ENCODE measurements at places on chromosomes 6 and 20.

DNA sequence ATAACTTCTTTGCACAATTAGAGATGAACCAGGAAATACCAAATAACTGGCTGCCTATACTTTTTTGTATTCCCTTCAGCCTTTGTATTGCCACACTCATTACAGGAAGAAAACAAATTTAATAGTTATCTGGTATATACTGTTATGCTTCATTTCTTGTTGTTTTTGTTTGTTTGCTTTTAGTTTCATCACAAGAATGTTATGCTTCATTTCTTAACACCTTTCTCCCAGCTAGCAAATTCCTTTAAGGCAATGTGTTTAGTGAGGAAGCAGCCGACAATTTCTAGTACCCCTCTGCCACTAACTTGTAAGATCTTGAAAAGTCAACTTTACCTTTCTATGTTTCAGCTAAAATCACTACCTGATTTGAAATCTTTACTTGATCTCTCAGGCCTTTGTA is 1.4 kb downstream of the NCOA6 start:
- no peak for DNase-seq

DNA sequence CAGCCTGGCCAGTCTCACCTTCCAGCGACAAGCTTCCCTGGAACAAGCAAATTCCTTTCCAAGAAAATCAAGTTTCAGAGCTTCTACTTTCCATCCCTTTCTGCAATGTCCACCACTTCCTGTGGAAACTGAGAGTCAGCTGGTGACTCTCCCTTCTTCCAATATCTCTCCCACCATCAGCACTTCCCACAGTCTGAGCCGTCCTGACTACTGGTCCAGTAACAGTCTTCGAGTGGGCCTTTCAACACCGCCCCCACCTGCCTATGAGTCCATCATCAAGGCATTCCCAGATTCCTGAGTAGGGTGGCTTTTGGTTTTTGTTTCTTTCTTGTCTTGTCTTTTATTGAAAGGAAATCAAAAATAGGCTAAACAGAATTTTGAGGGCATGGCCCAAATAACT is 24.3 kb downstream of the MYCT1 start:
- no peak for DNase-seq

DNA sequence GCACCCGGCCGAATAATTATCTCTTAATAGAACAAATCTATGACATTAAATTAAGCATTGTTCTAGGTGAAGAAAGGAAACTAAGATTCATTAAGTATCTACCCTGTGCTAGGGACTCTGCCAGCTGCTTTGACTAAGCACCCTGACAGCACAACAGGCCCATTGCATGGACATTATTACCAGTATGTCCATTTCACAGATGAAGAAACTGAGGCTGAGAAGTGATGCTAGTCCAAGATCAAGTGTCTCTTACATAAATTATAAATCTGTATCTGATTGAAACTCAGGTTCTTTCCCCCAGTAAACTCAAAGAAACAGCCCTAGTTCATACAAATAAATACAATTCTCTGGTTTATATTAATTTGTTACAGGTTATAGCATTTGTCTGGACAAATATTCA is 31.3 kb downstream of the SLC22A23 start:
- no peak for DNase-seq

DNA sequence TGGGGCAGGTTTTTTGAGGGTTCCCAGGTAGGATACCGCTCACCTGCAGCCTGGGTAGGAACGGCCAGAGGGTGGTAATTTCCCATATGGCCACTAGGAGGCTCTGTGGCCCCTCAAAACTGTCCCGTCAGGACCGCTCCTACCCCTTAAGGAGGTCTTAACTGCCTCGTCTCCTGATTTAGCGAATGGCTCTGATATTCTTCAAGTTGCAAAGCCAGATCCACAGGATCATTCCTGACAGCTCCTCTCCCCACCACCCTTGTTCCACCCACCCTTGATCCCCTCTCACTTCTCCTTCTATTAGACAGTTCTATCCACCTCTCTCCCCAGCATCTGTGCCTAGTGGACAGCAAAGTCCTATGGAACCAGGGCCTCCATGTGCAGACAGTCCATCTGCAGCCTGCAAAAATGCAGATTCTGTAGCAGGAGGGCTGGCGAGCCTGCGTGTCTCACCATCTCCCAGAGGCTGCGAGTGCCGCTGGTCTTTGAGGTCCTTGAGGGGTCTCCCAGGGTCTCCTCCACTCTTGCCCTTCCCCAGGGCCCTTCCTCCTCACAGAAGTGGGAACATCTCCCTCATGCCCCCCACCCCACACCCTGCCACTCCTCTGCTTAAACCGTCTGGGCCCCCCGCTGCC is 34.3 kb upstream of the ZBP1 start:
- DNase-seq, result peak; percentile 74

Data from NAMALWA (cell line).